Stimulated activated CD4-positive, alpha-beta T cell treated with anti-CD3 and anti-CD28 coated beads, Interleukin-12 subunit alpha, Interleukin-12 subunit beta, amount 100 ng/mL, for 4 hours (primary cell): ENCODE measurements at places on chromosomes 6 and 20.

GRCh38 chr6:63553208-63553607 is 19.1 kb upstream of the LOC128125822 start:
- DNase-seq = no peak

DNA sequence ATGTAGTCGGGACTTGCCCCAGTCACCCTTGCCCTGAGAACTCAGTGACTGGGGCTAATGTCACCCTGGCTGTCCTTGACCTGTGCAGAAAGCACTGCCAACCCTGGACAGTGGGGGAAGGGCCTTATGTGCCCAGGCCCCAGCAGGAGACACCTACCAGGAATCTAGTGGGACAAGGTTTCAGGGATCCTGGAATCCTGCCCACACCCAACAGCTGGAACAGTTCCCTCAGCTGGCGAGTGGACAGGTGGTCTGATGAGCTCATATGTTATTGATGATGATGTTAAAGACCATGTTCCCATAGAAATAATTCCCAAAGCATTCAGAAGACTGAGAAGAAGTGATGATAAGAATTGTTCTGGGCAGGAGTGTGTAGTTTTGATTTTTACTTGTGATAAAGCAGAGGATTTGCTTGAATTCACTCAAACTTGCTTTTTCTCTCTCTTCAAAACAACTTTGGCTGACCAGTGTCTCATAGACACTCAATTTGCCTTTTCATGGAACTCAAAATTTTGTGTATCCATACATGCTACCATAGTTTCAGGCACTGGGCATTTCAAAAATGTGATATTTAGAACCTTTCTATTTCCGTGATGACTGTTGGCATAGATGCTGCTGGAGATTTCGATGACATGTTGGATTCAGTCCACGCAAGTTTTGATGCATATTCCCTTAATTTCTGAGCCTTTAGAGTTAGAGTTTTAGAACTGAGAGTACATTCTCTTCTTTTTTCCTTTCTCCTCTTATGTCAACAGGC is 79.3 kb downstream of the SLC22A3 start:
- no peak for DNase-seq

DNA sequence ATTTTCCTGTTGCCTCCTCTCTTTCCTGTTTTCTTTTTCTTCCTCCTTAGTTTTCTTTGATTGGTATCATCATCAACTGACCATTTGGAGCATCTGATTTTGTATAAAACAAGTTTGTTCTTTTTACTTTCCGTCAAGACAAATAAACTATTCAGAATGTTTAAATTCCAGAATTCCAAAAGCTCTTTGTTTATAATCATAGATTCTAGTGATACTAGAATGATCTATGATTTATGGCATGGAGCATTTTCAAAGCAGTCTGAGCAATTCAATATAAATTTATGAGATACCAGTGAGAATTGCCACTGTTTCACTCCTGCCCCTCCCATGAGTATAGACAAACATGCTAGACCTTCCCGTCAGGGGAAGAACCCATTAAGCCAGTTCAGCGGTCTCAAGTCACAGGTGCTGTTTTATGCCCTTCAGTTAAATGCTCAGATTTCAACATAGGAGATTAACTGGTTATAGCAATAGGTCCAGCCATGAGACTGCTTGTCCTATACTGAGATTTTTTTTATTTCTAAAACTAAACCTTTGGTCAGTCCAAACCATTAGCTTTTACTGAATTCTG is 60.7 kb downstream of the GRIK2 start:
- no peak for DNase-seq

DNA sequence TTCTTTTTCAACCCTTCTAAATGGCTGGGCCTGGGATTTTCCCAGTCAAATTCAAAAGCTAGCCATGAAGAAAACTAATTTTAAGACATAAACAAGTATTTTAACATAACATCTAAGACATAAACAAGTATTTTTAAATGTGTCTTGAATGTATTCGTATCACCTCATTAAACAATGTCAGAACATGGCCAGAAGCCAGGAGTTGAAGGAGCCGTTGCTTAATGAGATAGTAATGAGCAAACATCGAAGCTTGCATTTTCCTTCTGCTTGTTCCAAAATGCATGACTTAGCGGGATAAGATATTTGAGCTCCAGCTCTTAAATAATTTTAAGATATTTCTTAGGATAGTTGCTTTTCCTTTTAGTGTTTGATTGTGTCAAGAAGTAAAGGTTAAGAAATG is 4.2 kb upstream of the RNF182 start:
- DNase-seq = no peak

DNA sequence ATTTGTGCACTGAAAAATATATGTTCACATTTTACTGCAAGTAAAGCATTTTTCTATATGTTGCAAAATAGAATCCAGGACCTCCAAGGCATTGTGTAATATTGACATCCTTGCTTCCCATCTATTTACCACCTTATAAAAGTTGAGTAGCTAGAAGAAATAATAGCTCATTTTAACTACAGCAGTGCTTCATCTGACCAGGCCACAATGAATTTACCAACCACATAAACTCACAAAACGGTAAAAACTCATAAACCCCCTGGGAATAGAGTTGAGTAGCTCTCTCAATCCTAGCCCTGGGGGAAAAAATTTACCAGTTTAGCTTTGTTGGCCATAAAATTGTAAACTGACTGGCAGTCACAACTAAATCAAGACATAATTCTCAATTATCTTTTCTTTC is 3.9 kb downstream of the ATXN1 start:
- DNase-seq = no peak

DNA sequence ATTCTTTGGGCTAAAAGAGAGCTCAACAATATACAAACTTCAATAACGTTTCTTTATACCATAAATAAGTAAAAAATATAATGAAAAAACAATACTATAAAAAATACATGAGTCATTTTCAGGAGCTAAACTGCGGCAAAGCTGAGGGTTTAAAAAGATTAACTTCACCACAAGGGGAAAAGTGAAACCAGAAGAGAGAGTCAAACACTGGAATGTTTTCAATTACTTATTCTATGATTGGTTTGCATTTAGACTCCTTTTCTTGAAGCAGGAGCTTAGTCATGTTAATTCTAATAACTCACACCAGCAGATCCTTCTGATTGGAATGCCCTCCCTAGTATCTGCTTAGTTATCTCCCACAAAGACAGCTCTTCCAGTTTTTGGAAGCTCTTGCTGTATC is 627.3 kb downstream of the UTRN start:
- no peak for DNase-seq

DNA sequence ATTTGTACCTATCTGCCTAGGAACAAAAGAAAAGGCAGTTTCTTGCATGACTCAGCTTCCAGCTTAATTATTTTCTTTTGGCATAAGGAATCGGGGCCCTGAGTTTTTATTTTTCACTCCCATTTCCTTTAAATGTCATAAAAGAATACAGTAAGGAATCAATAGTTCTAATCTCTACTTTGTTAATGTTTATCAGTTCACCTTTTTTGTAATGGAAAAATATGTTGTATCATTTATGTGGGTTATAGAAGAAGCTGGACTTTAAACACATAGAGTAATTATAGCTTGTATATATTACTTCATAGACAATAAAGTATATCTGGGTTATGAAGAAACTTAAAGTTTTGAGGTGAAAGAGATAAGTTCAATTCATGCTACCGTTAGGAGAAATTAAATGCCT is 1214.8 kb upstream of the GJE1 start:
- no peak for DNase-seq

DNA sequence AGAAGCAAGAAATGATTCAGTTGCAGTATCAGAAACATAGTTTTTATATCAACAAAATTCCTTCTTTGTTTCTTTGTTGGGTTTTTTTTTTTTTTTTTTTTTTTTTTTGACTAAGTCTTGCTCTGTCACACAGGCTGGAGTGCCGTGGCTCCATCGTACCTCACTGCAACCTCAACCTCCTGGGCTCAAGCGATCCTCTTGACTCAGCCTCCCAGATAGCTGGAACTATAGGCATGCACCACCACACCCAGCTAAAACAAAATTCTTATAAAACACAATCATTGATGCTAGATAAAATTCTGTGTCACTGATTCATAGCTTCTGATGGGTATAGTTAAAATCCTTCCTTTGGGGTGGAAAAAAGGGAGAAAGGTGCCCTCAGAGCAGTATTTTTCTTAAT is 110.3 kb upstream of the TNFAIP3 start:
- no peak for DNase-seq

DNA sequence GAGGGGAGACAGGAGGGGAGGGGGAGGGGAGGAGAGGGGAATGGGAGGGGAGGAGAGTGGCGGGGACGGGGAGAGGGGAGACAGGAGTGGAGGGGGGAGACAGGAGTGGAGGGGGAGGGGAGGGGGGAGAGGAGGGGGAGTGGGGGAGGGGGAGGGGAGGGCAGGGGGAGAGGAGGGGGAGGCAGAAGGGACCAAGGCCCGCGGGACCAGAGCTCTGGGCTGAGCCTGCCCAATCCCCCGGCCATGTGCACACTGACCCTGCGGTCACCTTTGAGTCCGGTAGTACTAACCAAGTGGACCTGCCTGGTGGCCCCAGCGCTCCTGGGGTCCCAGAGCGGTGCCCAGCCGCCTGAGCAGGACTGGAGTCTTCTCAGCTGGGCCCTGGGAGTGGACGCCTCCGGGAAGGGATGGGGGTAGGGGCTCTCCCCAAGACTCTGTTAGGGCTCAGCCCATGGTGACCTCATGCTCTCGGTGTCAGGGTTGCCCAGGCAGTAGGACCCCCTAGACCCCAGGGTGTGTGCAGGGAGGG is 471 bp upstream of the KCNQ2 start:
- no peak for DNase-seq

GRCh38 chr6:48144021-48144420 is 33.0 kb upstream of the PTCHD4 start:
- no peak for DNase-seq

DNA sequence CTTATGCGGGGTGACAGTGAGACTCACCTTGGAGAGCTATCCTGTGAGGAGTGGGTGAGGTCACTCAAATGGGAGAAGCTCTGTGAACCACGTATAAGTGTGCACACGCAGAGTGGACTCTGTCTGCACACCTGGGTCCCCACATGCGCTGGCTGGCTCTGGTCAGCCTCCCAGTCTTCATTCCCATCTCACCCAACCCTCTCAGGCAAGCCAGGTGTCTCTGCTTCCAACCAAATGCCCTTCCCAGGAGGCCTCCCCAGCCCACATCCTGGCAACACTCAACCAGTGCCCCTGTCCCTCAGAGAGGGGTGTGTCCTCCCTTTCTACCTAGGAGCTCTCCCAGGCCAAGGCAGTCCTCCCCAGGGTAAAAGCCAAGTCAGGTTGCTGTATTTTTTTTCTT is 8.0 kb upstream of the PI16 start:
- no peak for DNase-seq

- DNase-seq = no peak
Observed at GRCh38 chr20:50930976-50931305, 296 bp downstream of the ADNP start.

GRCh38 chr6:150622476-150622875 is 22.8 kb downstream of the PLEKHG1 start:
- DNase-seq = no peak

DNA sequence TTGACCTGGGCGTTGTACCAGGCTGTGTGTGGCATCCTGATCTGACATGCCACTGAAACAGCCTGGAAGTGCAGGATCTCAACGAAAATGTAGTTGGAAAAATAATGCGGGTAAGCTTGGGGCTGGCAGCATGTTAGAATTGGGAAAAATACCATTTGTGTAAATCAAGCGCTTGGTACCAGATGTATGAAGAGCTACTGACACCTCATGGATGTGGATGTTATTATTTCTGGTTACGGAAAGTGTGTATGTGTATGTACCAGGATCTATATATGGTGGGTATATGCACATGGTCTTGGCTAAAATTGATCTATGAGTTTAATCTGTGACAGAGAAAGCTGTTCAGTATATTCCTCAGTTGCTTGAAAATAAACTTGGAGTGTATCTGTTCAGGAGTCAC is 22.7 kb downstream of the HIVEP1 start:
- no peak for DNase-seq

DNA sequence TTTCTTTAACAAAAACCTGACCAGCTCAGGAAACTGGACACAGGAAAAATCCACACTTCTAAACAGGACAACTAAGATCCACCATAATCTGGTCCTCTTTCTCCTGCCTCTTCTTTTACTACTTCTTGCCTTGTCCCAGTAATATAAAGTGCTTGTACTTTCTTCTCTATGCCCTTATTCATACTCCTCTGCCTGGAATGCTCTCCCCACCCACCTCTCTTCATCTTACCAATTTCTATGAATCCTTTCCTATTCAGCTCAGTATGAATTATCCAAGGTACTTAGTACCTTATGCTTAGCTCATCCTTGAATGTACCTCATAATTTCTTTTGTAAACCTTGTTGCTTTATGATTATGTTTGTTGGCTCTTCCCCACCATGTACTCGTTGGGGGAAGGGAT is 159.4 kb downstream of the CDK19 start:
- no peak for DNase-seq

DNA sequence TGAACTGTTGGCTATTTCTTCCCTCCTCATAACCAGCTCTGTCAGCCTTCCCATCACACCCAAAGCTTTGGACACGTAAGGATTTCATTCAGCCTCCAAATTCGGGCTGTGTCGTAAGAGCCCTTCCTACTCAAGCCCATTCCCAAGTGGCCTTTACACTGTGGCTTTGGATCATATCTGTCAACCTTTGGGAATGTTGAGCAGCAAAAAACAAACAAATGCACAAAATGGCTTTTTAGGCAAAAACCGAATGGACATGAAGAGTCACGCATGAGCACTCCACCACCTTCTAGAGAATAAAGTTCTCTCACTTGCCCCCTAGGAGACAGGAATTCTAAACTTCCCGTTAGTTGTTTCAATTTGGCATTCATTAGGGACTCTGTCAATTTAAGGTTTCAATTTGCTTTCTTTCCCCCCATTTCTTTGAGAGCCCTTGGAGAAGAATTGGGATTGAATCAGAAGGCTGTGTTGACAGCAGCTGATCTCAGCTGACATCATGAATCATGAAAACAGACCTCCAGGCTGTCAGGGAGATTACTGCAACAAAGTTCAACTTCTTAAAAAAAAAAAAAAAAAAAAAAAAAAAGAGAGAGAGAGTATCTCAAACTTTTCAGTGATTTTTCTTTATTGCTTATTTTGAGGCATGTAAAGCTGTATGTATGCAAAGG is 110.3 kb downstream of the BCAS1 start:
- no peak for DNase-seq

DNA sequence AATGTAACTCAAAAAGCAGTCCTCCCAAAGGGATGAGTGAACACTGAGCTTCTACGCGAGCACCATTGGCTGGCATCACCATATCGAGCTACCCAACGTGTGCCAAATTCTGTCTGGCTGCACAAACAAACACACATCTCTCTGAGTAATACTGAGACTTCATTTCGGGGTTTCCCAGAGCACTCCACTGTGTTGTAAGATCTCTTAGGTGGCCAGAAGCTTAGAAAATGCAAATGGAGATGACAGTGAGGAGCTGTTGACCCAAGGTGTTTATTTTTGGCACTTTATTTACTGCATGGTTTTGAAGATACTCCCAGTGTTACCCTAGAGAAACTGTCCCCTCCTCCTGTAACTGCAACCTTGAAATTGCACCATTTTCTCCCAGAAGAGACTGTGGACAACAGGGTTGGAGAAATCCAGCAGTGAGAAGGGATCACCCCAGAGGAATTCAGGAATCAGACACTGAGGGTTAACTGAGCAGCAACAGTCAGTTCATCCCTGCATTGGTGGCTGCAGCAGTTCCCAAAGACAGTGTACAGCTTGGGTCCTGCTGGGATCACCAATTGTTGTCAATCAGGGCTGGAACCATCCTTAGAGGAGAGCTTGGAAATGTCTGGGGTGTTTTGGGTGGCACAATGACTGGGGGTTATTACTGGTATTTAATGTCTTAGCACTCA is 1.0 kb upstream of the RIPOR2 start:
- DNase-seq = no peak
